Fibroblast of villous mesenchyme (primary cell): ENCODE measurements at places on chromosomes 16 and 17. TPM values are rescaled to one million over a fixed set of nuclear protein-coding genes. Genes with fewer than 3 reads are reported as not detected.

DNA sequence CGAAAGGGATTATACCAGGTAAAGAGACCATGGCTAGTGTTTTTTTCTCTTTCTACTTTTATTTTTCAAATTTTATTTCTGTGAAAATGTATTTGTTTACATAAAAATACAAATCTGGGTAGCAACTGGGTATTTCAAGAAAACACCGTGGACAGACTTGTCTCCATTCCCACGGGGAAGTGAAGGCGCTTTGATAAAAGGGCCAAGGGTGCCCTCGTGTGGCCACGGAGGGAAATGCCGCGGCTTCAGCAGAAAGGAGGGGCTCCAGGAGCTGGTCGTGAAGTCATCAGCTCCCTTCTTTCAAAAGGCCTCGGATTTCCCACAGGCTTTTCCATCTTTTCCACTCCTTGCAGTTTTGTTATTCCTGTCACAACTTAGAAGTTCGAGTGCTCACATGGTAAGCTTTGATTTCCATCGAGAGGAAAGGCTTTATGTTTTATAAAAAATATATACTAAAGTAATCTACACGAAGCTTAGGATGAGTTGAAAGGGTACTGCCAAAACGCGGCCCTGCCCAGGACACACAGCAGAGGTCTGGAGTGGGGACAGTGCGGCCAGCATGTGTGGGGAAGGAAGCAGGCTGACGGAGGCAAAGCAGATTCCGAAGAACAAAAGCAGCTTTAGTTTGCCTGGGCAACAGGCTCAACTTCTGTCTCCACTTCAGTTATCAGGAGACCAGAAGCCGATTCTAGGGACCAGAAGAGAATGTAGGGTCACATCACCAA, 15.3 kb upstream of the MNT start:
- DNase-seq, result peak; percentile 93

DNA sequence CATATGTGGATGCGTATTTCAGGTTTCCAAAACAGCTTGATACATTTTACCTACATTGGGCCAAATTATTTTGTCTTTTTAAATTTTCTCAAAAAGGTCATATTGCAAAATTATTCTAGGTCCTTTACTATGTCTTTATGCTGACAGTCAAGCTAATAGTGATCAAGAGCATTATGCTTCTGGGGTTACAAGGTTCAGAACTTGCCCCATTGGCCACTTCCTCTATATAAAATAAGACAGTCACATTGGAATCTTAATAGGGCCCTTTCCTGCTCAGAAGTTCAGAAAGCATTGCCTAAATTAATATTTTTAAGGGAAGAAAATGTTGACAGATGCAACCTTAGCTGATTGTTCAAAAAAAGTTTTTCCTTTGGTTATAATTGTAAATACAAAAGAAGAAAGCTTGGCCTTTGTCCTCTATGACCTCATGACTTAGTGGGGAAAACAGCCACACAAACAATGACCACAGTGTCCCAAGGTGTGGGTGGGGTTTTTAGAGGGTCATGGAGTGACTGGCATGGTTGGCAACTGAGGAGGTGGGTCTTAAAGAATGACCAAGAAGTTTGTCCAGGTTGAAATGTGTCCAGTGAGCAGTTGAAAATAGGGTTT, 11.8 kb upstream of the RAB11FIP4 start:
- no peak for DNase-seq

GRCh38 chr17:1847191-1847590, 17.4 kb downstream of the RPA1 start:
- no peak for DNase-seq

DNA sequence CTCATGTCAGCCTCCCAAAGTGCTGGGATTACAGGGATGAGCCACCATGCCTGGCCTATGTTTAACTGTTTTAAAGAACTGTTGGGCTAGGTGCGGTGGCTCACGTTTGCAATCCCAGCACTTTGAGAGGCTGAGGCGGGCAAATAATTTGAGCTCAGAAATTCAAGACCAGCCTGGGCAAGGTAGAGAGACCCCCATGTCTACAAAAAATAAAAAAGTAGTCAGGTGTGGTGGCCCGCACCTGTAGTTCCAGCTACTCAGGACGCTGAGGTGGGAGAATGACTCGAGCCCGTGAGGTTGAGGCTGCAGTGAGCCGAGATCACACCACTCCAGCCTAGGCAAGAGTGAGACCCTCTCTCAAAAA, 1.9 kb upstream of the ITGAL start:
- DNase-seq, result no peak

ADAMTS18 gene
- total RNA-seq, result not detected in 2 replicates

DNA sequence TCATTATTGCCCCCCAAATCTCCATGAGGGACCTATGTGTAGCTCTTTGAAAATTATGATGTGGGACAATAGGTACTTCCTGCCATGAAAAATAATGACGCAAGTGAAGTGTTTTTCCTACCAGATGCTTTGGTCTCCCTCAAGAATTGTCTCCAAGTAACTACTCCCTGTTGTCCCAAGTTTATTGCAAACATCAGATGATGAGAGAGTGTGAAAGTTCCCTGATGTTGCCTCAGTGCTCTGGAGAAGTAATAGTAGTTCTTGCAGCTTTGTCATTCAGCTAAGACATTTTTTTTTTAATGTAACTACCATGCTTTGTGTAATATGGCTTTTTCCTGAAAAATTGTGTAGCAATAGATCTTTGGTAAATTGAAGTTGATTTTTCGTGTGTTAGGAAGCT, 20.1 kb downstream of the LPCAT2 start:
- DNase-seq, result peak; percentile 63
